Stimulated activated CD8-positive, alpha-beta memory T cell treated with anti-CD3 and anti-CD28 coated beads, Interleukin-7, amount 100 ng/mL, for 1 hour (primary cell): ENCODE measurements at places on chromosomes 12 and 14.

DNA sequence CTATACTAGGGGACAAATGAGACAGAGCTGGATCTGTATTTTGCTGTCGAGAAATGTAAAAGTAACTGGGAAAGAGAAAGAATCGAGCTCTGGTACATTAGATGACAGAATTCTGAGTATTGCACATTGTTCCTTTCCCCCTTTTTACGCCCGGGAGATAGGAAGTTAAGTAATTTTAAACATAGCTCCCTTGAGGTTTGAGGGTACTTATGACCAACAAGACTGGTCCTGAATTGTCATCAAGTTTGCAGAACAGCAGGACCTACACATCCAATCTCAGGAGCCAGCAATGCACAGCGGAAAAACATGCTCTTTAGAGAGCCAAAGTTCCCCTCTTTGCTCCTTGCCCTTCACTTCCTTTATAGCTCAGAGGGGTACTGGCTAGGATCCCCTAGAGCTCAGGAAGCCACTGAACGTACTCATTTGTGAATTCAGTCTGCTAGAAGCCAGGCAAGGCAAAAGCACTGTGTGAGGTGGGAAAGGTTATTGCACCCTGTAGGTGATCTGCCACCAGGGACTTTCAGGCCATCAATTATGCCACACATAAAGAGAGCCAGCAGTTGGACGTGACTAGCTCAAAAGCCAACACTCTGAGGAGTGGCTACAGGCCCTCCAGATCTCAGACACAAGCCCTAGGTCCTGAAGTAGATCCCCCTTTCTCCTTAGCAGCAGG lies 333.8 kb downstream of the KCNH5 start:
- DNase-seq: no peak

DNA sequence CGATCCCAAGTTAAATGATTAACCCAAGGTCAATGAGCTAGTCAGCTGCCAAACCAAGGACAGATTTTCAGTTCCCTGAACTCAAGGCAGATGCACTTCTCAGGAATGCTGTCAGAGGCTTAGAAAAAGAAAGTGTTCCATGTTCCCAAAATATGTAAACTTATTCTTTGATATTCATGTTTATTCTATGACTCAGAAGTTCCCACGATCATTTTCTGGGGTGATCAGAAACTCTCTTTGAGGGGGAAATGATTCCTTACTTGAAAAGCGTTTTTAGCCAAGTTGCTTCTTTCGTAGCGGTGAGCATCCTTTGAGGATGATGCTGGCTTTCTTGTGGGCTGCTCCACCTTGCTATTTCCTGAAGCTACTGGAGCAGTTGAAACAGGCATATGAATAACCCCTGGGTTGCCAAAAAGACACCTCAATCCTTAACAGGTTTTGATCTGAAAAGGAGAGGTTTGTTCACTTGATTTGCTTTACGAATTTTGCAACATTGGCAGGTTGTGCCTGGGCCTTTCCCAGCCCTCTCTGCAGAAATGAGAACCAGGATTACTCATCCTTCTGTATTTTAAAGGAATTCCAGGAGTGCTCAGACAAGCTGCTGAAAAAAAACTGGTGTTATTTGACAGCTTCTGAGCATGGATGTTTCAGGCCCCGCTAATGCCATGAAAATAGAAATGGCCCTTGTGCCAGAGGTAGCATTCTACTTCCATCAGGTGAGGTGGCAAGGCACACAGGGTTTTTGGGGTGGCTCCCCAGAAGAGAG lies 121.4 kb upstream of the HIF1A start:
- no peak for DNase-seq

DNA sequence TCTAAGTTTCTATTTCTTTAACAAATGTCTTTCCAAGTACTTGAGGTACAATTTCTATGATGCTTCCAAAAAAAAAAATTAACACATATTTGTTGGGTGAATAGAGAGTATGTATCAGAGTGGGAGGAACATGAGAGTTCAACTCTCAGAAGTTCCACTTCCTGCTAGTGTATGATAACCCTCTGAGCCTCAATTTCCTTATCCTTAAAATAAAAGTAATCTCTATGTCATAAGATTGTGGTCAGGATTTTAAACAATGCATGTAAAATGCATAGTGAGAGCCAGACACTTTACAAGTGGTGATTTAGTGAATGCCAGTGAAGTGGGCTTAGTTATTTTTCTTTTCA lies 270.3 kb upstream of the AMIGO2 start:
- DNase-seq: no peak

DNA sequence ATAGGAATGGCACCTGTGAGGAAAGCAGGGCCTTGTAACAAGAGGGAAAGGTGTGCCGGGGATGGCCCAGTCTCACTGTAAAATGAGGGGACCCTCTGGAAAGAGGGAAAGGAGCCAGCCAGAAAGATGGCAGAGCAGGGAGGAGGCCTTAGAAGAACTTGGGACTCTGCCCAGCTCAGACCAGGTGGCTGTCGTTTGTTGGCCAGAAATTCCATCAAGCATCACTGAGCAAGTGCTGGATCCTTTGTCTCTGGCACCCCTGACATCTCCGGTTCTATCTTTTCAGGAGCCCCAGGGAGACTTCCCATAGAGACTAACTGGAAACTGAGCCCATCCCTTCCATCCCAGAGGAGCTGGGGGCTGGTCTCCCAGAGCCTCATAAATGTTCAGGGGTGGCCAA lies 43.3 kb downstream of the DEGS2 start:
- no peak for DNase-seq
